ENCODE measurements at places on chromosomes 2 and 18. TPM values are rescaled to one million over a fixed set of nuclear protein-coding genes. Genes with fewer than 3 reads are reported as not detected.

- DNase-seq = no peak
Observed at GRCh38 chr2:237451643-237452469, 35.2 kb upstream of the MLPH start.

- DNase-seq = no peak
Observed at GRCh38 chr2:21710031-21710430, 586.3 kb downstream of the TDRD15 start.

DNA sequence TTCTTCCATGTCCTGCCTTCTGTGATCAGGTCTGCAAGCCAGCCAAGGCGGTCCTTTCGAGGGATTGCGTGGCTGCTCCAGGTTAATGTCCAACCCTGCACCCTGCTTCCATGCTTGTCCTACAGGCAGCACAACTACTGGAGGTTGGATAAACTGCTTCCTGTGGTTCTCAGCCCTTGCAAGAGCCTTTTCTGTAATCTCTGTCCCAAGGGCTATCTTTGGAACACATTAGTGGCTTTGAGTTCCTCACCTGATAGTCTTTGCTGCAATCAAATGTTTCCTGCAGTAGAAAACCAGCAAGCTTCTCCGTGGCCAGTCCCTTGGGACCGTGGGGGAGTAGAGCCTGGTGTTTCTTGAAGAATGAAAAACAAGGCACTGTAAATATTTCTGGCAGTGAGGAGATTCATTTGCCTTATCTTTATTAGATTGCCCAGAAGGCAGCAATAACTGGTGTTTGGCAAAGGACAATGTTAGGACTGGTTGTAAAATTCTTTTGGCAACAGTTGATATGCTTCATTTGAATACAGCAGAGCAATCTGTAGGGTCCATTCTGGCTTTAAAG lies 214.4 kb downstream of the FHOD3 start:
- DNase-seq = no peak

GRCh38 chr2:89848114-89848513 lies 1156.6 kb downstream of the RPIA start:
- DNase-seq = no peak

- DNase-seq = peak; percentile 11
Observed at GRCh38 chr2:120352696-120353590, 7.0 kb downstream of the INHBB start.

DNA sequence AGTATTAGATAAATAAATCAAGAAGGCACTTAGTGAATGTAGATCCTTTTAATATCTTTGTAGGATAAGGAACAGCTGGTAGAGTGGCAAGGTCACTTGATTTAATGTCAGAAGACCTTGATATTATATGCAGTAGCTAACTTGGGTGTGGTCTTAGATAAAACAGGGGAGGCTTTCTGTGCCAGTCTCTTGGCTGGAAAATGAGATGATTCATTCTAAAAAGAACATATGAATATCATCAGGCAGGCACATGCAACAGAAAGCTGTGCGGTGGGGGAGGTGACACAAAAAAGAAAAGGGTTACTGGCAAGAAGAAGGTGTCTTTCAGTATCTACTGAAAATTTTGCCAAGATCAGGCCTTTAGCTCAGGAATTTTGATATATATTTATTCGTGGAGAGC lies 931.7 kb upstream of the CELF4 start:
- DNase-seq = peak; percentile 69

DNA sequence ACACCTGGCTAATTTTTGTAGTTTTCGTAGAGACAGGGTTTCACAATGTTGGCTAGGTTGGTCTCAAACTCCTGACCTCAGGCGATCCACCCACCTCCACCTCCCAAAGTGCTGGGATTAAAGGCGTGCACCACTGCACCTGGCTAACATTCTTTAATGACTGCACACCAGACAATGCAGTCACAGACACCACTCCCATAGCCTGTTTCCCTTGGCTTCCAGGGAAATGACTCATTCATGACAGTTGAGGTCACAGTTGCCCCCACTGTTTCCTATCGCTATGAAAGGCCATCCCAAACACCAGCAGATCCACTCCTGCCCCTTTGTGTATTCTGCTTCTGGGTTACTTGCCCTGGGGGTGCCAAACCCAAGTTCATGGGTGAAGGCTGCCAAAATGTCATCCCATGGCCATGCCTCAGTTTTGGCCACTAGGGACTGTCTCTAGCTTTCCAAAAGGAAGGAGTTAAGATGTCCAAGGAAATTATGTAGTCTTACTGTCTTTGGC lies 8.7 kb downstream of the CHMP1B start:
- DNase-seq = peak; percentile 99

DNA sequence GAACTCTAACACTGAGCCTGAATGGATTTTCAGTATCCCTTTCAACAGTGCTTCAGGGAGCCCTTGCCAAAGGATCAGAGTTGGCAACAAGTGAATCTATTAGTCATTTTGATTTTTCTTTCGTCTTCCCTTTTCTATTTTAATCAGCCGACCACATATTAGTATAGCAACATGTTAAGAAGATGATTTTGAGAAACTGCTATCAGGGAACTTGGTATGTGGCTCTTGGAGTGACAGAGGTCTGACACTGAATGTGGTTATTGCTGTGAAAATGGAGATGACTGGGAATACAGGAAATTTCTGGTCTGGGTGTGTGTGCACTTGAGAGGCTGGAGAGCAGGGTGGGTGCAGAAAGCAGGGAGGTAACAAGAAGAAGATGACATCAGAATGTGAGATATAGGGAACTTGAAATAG lies 28.7 kb upstream of the IL1RL1 start:
- no peak for DNase-seq

GRCh38 chr18:76390452-76391035 lies 104.5 kb downstream of the ZNF516 start:
- no peak for DNase-seq

DNA sequence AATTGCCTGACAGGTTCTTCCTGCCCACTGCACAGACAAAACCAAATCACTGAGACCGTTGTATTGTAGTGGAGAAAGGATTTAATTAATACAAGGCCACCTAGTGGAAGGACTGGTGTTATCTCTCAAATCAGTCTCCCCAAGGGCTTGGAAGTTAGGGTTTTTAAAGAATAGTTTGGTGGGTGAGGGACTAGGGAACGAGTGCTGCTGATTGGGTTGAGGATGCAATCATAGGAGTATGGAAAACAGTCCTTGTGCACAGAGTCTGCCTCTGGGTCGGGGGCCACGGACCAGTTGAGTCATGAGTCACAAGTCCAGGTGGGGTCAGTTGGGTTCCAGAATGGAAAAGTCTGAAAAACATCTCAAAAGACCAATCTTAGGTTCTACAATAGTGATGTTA lies 89.1 kb downstream of the B3GNT2 start:
- peak; percentile 29 for DNase-seq

- no peak for DNase-seq
Observed at GRCh38 chr2:133438026-133438425, 130.2 kb downstream of the NCKAP5 start.

DNA sequence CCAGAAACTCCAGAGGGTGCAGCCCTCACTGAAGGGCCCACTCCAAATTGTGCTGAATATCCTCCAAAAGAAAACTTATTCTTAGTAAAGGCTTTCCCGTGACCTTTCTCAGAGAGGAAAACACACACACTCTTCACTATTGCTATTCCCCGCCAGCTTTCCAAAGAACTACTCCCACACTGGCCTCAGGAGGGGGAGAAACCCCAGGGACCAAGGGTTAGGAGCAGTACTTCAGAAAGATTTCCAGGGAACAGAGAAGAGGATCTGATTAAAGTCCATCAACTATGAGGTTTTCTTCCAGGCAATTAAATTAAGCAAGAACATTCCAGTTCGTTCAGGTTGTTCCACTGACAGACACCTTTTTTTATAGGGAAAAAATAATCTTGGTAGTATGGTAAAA lies 150.2 kb downstream of the TTC32 start:
- no peak for DNase-seq

DNA sequence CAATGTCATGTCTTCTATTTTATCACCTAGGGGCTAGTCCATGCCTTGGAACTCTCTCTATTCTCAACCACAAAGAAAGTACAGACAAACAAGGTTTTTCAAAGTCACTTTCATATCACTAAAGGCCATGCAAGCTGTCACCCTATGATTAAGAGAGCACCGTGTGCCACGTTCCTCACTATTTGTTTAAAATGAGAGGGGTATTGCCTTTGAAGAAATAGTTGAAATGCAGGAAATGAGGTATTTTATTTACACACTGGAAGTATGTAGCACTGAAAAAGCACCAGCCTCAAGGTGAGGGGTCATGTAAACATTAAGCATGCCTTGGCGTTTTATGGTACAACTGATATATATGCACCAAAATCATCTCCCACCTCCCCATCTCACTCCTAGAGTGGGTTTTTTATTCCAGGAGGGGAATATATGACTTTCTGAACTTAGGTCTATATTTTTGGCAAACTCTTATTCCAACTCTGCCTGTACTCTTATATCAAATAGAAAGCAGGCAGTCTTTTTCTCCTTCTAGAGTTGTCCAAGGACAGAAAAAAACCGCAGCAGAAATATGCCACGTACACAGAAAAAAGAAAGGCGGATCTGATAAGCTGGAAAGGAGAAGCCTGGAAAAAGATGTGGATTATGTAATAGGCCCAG lies 53.5 kb downstream of the VSNL1 start:
- peak; percentile 67 for DNase-seq

- DNase-seq = no peak
Observed at GRCh38 chr2:10619643-10620042, 70.1 kb downstream of the NOL10 start.

GRCh38 chr18:22999212-22999611 lies 66.1 kb downstream of the RBBP8 start:
- no peak for DNase-seq

DNA sequence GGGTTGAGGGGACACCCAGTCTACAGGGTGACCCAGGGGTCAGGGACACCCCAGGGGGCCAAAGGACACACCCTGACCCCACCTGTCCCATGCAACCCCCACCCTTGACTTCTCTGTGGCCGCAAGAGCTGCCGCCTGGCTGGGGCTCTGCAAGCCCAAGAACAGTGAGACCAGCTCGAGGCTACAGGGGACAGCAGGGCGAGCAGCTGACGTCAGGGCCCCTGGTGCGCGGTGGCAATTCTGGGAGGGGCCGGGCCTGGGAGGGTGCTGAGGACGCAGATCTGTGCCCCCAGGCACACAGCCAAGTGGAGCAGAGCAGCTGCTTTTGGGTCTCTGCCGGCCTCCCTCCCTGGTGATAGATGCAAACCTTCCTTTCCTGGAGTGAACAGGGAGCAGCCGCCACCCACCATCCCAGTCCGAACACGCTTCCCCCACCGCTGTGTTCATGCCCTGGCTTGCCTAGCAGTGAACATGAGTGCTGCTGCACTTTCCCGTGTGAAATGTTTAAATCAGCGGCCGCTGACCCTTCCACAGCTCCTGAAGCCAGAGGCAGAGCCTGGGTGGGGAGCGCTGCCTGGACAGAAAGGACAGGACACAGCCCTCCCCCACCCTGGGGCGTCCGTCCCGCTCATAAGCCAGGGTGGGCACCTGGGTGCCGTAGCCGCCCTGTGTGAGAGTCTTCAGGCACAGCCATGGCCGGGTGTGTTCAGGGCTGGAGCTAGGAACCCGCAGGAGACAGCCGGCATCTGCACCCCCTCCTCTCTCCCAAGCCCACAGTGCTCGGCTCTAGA lies 46.9 kb downstream of the SLC66A2 start:
- peak; percentile 80 for DNase-seq

DNA sequence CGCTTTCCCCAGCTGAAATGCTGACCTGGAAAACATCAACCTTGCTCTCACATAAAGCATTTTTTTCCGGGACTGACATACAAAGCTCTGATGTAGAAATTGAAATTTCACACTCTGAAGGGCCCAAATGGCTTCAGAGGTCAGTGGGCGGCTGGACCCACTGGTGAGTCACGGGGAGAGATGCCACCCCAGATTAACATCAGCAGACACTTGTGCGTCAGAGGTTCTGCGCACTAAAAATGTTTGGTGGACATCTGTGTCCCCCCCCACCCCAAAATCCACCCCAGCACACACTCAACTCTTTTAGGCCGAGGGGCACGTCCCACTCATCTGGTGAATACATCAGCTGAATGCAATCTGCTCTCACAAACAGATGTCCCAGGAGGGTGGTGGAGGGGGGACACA lies 208.9 kb downstream of the ASB1 start:
- DNase-seq = no peak

DNA sequence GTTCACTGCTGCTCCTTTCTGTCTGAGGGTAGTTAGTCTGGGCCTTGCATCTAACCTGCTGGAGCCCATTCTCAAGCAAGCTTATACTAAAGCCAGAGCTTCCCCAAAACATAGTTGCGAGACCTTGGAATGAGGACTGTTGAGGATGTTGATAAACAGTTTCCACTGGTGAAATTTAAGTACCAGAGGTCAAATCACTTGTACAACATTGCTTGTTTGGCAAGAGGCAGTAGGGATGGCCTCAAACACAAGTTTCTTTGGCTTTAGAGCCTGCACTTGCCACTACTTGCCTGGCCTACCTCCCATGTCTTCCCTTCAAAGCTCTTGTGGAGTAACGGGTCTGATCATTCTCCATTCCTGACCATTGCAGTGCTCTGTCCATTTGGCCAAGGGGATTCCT lies 262.7 kb downstream of the FHOD3 start:
- DNase-seq = no peak

GRCh38 chr18:54222922-54223567 lies 1.4 kb downstream of the MBD2 start:
- DNase-seq = no peak

- no peak for DNase-seq
Observed at GRCh38 chr2:235265348-235265965, 228.4 kb upstream of the AGAP1 start.

GRCh38 chr2:51011693-51012092 lies 20.2 kb downstream of the NRXN1 start:
- no peak for DNase-seq

GRCh38 chr18:21741562-21742314 lies 1.1 kb downstream of the MIB1 start:
- no peak for DNase-seq

The OTOF gene
- total RNA-seq = not detected

The RBM43 gene
- 0.79 TPM for total RNA-seq

The IAH1 gene
- 68.7 TPM for total RNA-seq

The STON1 gene
- 0.79 TPM for total RNA-seq

The TMEM163 gene
- total RNA-seq = not detected

The BCS1L gene
- 61.3 TPM for total RNA-seq

The RPE gene
- total RNA-seq = 121 TPM

The SEMA4C gene
- total RNA-seq = 7.8 TPM

The TLX2 gene
- not detected for total RNA-seq

The MSTN gene
- total RNA-seq = not detected

The LYPD6 gene
- 0.26 TPM for total RNA-seq
